HT1080 (cell line): ENCODE measurements at places on chromosomes 3 and 15.

GRCh38 chr3:117688583-117688982 lies 979.0 kb downstream of the TUSC7 start:
- no peak for DNase-seq

- no peak for DNase-seq
Observed at GRCh38 chr3:149325581-149325980, 7.9 kb downstream of the TM4SF18 start.

DNA sequence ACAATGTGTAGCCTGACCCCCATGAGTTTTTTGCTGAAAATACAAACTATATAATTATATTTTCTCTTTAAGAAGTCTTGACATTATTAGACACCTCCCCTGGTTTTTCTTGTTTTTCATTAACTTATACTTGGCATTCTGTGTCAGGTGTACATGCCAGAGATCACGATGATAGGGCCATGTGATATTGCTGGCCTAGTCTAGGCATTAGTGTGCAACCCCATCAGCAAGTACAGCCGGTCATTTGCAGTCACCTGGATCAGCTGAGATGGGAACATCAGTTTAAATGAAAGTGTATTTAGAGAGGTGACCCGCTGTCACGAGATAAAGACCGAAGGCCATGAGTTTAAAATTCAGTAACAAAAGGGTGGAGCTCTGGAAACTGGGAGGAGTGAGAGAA lies 12.6 kb upstream of the SPPL2A start:
- no peak for DNase-seq

GRCh38 chr3:11944052-11944673 lies 60.0 kb upstream of the SYN2 start:
- peak; percentile 42 for DNase-seq
